ENCODE measurements at places on chromosomes 2 and 18.

GRCh38 chr2:8588831-8589191 lies 93.0 kb upstream of the ID2 start:
- no peak for DNase-seq

GRCh38 chr2:161135951-161136593 lies 24.2 kb upstream of the TANK start:
- no peak for DNase-seq

DNA sequence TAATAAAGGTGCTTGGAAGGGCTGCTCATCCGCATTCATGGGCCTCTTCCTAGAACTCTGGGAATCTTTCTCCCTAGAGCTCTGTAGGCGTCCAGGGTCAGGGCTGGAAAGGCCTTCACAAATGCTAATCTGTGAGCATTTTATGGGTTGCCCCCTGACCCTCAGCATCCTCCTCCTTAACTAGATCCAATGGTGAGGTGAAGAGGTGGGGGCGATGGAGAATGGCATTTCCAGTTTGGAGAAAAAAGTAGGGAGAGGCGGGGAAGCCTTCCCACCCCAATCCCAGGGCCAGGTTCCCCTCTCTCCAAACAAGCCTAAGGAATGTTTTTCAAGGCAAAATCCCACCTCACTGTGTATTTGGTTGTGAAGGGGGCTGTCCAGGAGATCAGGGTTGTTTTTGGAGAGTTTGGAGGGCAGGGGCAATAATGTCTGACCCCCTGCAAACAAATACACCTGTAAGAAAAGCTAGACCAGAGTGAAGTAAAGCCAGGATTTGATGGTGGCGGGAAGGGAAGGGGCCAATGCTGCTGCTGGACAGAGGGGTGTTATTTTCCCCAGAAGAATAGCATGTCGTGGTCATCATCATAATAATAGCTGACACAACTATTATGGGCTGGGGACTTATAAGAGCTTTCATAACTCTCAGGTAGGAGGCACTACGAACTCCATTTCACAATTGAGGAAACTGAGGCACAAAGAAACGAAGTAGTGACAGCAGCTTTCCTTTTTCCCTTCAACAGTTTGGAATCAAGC lies 1.4 kb upstream of the MYCN start:
- no peak for DNase-seq

DNA sequence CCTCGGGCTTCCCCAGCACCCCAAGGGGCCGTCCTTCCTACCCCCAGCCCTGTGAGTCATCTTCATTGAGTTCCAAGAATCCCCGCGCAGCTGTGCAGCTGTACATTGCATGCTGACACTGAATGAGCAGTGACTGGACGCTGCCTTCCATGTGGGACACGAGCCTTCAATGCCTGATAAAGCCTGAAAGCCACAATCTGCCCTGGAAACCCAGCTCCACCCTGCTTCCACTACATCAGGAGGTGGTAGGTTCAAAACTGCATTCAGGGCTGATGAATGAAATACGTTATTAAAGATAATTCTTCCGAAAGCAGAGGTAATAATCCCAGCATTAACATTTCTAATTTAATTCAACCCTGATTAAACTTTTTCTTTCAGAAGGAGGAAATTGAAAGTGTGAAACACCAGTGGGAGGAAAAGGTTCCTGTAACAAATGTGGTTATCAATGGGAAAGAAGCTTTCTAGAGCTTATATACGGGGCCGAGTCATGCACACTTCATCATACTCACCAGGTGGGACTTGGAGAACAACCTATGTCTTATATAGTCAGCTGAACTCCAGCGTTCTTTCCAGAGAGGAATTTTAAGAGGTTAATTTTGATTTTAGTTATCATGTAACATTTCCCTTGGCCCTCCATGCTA lies 360.1 kb downstream of the LPIN1 start:
- peak; percentile 97 for DNase-seq

DNA sequence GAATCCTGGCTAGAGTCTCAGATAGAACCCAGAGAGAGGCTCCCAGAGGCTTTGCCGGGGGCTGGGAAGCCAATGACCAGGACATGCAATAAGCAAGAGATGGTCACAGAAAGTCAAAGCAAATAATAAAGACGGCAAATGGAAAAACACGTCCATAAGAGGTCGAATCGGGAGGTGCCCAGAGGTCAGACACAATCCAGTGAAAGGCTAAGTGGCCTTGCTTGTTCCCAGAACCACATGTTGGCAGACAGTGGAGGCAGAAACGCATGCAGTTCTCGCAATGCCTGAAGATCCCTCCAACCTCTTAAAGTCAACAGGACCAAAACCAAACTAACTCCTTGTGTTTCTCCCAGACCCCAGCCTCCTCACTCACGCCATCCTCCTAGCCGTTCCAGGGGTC lies 3.0 kb downstream of the CYB5A start:
- DNase-seq = peak; percentile 29

DNA sequence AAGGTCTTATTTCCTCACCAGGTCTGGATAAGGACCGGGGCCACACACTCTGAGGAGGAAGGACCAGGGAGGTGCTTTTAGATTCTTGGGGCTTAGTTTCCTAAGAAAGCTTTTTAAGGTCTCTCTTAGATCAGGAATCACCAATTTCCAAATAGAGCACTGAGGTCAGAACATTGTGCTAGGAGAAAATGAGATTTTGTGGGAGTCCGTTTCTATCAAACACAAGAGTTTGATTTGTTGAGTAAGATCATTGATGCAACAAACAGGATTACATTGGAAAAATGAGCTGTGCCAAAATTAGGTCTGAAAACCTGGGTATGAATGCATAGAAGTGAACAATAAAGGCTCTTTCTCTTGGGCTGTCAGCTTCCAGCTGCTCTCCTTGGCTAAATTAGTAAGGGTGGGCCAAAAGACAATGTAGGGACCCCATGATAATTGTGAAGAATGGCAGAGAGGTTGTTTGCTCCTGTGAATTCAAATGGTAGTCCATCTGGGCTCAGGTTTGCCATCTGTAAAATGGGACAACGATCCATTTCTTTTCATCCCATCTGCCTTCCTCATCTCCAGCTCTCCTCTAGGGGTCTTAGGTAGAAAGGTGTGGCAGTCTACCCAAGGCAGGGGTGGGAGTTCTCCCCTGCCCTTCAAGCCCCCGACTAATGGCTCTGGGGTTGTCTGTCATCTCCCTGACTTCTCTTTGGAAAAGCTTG lies 20.0 kb downstream of the IGFBP2 start:
- no peak for DNase-seq

DNA sequence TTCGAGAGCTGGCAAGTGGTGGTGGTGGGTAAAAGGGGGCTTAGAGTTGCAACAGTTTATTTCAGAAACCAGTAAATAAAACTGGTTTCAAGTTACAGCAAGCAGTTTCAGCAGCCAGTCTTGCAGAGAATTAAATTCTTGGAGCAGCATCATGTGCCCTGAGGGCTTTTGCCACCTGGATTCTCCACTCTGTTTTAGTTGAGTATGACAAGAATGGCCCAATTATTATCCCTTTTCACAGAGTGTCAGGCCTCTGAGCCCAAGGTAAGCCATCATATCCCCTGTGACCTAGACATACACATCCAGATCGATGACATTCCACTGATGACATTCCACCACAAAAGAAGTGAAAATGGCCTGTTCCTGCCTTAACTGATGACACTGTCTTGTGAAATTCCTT lies 72.8 kb upstream of the FANCL start:
- peak; percentile 10 for DNase-seq

DNA sequence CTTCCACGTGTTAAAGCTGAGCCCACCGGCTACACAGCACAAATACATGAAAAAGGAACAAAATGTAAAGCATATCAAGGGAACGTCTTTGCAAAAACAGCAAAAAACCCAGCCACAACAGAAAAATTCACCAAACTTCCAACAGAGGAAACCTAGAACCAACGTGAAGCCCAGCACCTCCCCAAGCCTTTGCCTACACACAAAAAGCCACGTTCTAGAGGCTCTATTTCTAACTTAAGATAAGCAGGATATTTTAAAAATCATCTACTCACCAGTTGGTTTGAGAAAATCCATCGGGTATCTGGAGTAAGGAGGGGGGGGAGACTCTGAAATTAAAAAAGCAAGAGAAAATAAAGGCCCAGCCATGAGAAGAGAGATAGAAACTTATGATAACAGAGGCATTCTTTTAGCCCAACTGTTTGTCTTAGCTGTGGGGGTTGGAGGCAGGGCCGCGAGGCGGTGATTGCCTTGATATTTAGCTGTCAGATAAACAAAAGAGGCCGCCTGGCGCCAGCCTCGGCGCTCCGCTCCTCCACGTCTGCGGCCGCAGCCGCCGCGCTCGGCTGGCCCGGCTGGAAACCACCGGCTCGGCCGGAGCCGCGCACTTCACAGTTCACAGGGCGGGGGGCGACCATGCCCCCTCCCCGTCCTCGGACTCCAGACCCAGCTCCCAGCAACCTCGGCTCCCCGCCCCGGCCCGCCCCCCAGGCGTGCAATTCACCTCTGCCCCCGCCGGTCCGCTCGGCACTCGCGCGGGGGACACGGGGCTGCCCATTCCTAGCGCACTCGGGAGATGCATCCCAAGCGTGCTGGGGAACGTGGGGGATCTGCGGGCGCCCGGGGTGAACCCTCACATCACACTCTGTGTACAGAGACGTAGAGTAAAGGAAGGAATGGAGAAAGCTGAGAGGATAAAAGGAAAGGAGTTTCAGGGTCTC lies 2.4 kb downstream of the SMAD7 start:
- peak; percentile 55 for DNase-seq

- DNase-seq = no peak
Measured at GRCh38 chr18:64710105-64710861, 561.4 kb upstream of the LINC00305 start.

GRCh38 chr2:46066601-46067000 lies 230.6 kb upstream of the EPAS1 start:
- no peak for DNase-seq

DNA sequence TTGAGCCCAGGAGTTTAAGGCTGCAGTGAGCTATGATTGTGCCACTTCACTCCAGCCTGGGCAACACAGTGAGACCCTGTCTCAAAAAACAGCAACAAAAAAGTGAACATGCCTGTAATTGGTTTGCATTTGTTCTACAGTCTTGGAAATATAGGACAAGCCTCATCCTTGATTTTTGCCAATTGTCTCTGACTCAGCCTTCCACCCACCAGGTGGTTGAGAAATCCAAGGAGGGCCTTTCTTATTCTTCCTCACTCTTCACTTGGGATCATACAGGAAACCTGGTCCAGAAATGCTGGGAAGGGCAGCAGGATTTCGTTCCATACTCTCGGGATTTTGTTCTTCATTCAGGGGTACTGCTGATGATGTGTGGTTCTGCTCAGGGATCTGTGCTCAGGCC lies 94.6 kb downstream of the CDC42EP3 start:
- DNase-seq = peak; percentile 79

GRCh38 chr2:85511008-85511811 lies 27.8 kb upstream of the MAT2A start:
- no peak for DNase-seq

- DNase-seq = no peak
Measured at GRCh38 chr2:128782411-128783192, 463.9 kb upstream of the HS6ST1 start.

DNA sequence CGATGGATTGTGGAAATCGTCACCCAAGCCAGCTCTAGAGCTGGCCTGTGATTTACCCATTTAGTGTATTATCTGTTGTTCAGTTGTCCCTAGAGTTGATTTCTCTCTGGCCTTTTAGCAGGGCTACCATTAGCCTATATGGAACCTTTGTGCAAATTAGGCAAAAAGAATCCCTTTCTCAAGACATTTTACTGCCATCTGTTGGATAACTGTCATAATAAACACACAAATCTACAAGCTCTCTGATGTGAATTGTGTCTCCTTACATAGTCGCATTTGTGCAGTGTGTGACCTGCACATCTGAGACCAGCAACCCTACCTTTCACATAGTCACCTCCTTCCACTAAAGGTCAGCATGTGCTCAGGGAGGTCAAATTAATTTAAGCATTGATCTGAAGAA lies 34.0 kb downstream of the LOXHD1 start:
- DNase-seq = peak; percentile 19

DNA sequence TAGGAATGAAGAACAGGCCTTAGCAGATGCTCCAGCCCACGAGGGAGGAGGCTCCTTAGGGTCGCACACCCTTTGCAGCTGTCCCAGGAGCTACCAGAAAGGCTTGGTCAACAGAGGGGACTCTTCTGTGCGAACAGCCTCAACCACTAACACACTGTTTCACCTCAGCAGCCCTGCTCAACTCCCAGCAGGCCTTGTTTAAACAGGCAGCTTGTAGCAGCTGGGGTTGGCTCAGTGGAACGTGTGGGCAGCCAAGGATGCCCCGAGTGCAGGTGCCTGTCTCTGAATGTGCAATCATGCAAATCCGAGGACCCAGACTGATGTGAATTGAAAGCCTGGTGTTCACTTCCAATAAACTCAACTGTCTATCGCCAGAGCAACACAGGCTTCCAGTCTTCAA lies 88.7 kb upstream of the CXCR4 start:
- DNase-seq = no peak

GRCh38 chr18:58625839-58626238 lies 3.1 kb downstream of the ALPK2 start:
- DNase-seq = no peak

GRCh38 chr2:161999321-161999720 lies 74.7 kb downstream of the DPP4 start:
- no peak for DNase-seq

Measured in MCF 10A (cell line).